Activated CD8-positive, alpha-beta memory T cell treated with anti-CD3 and anti-CD28 coated beads for 48 hours (primary cell): ENCODE measurements at places on chromosomes 5 and 9.

DNA sequence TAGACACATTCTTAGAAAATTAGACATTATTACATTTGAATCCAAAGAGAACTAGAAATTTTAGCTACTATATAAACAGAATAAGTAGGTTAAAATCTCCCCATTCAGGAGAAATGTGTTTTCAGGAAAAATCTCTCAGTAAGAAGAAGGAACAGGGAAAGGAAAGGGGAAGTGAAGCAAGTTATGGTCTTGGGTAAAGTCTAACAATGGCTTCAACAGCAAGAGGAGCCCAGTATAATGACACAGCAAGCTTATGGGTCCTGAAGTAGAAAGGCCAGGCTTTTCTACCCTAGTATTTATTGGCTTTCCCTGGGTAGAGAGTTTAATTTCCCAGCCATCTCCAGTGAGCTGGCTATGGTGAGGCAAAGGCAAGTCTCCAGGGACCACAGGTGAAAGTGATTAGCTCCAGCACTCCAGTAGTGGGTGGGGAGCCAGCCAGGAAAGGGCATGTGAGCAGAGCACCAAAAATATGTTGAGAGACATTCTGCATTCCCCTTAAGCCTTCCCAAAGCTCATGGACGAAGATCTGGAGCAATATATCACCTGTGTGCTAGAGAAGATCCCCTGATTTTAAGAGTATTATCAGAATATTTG lies 981.7 kb downstream of the NR2F1-AS1 start:
- no peak for DNase-seq

DNA sequence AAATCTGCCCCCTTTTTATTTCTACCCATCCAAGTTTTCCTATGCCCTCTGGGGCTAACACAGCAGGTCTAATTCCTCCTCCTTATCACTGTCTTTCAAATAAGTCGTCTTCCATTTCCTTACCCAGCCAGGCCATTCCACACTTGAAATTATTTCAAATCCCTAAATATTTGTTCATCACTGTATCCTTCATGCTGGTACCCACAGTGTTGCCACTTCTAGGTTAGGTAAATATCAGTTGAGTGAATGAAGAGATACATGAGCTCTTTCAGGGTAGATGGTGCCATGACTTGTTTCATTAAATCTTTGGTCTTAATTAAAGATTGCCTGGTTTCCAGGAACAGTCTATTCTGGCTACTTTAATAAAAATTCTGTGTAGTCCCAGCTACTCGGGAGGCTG lies 35.6 kb upstream of the ADRA1B start:
- DNase-seq, result no peak

GRCh38 chr5:62649476-62650113 lies 71.0 kb downstream of the LRRC70 start:
- no peak for DNase-seq

DNA sequence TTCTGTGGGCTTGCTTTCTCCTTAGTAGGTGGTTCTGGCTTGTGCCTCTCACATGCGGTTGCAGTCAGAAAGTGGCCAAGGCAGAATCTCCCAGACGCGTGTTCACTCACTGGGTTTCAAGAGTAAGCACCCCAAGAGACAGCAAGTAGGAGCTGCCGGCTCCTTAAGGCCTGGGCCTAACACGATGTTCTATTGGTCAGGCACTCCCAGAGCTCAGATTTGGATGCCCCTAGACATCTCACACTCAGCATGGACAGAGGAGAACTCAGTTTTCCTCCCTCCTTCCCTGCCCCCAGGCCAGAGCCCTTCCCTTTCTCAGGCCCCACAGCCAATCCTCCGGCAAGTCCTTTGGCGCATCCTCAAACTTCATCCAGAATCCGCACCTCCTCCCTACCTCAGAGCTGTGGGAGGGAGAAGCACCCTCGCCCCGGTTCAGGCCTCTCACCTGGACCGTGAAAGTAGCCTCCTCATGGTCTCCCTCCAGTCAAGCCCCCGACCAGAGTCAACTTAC lies 6.5 kb upstream of the CARD19 start:
- DNase-seq, result no peak

GRCh38 chr5:72472031-72472430 lies 35.2 kb downstream of the ZNF366 start:
- no peak for DNase-seq

GRCh38 chr5:14930486-14930885 lies 58.9 kb upstream of the ANKH start:
- no peak for DNase-seq

GRCh38 chr5:103223031-103223955 lies 35.3 kb upstream of the MACIR start:
- no peak for DNase-seq

DNA sequence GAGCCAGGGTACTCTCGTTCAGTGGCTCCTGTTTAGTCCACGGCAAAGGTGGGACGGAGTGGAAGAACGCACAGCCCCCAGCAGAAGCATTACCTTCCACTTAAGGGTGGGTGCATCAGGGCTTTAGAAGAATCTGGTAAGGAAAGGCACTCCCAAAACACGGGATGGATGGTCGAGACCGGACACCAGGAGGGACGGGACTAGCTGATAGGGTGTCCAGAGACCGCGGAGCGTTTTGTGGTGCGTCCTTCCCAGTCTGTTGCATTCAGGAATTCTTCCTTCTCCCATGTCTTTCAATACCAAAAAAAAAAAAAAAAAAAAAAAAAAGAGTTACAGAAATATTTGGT lies 545 bp upstream of the CTSV start:
- no peak for DNase-seq

DNA sequence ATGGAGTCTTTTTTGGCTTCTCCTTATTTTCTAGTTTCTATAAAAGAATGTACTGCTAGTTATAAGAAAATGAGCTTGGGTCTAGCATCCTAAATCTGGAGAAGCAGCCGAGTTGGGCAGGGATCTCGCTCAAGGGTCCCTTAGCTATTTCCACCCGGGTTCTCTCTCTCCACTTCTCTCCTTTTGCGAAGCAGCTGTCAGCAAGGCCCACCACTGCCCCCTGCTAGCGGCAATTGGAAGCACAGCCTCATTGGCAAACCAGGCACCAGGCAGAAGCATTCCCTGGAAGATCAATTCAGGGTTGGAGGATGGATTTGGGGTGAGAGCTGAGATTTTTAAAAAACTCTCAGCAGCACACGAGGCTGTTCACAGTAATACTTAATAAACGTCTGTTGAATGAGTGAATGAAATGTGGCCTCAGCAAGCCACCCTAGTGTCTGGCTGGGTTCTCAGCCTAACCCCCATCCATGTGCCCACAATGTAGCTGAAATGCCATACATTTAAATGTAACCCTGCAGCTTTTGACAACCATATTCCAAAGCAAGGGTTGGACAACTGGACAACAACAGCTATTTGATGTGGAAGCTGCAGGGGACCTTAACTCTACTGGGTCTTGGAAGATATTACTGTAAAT lies 34.6 kb upstream of the TNIP1 start:
- DNase-seq, result no peak

- no peak for DNase-seq
Observed at GRCh38 chr5:20276959-20277263, 288.9 kb upstream of the CDH18 start.

- no peak for DNase-seq
Observed at GRCh38 chr5:168085261-168086031, 206.0 kb upstream of the WWC1 start.

GRCh38 chr5:133967698-133968203 lies 674 bp downstream of the C5orf15 start:
- DNase-seq, result no peak

GRCh38 chr9:83560169-83560826 lies 22.1 kb upstream of the FRMD3 start:
- no peak for DNase-seq

- no peak for DNase-seq
Observed at GRCh38 chr5:38595132-38595745, 38.8 kb upstream of the LIFR start.

GRCh38 chr5:88660264-88660946 lies 222.6 kb downstream of the MEF2C start:
- no peak for DNase-seq

- no peak for DNase-seq
Observed at GRCh38 chr5:2981035-2981434, 229.6 kb upstream of the IRX2 start.

GRCh38 chr5:141001446-141001843 lies 35.2 kb downstream of the PCDHAC2 start:
- DNase-seq, result no peak

- no peak for DNase-seq
Observed at GRCh38 chr9:137112564-137113384, 1.8 kb downstream of the DPP7 start.

- DNase-seq, result no peak
Observed at GRCh38 chr9:32247168-32247567, 137.3 kb upstream of the ACO1 start.

- DNase-seq, result no peak
Observed at GRCh38 chr5:34620185-34620584, 35.9 kb upstream of the RAI14 start.

- DNase-seq, result no peak
Observed at GRCh38 chr9:95971815-95972214, 96.3 kb downstream of the ERCC6L2 start.

- no peak for DNase-seq
Observed at GRCh38 chr5:179969110-179969509, 61.4 kb upstream of the TBC1D9B start.

- DNase-seq, result no peak
Observed at GRCh38 chr9:133990366-133991213, 1.5 kb downstream of the VAV2 start.

- no peak for DNase-seq
Observed at GRCh38 chr9:37025071-37025822, 8.8 kb downstream of the PAX5 start.

- DNase-seq, result no peak
Observed at GRCh38 chr5:9474219-9475002, 71.5 kb downstream of the SEMA5A start.

- DNase-seq, result no peak
Observed at GRCh38 chr9:99544526-99544925, 277.2 kb upstream of the NR4A3 start.

GRCh38 chr5:160434022-160434531 lies 12.4 kb downstream of the PTTG1 start:
- DNase-seq, result no peak

GRCh38 chr9:79116709-79117108 lies 455.1 kb upstream of the TLE4 start:
- no peak for DNase-seq

DNA sequence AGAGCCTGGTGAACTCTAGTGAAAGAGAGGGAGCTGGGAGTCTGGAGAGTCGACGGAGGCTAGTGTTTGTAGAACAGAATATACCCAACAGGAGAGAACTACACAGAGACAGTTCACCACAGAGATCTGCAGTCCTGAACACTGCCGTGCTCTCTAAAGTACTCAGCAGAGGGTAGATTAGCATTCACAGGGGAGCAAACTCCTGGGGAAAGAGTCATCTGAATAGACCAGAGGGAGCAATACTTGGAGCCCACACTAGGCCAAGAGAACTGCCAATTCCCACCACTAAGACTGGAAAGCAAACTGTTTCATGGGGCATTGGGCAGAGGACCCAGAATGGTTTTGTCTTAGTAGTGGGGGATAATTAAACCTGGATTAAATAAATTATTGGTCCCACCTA lies 235.6 kb downstream of the EDIL3 start:
- no peak for DNase-seq

GRCh38 chr9:18798508-18799290 lies 234.3 kb downstream of the SAXO1 start:
- no peak for DNase-seq
